Uterus (tissue), 4 donors: ENCODE measurements at places on chromosomes 7 and 10. TPM values are rescaled to one million over a fixed set of nuclear protein-coding genes. Genes with fewer than 3 reads are reported as not detected.

DNA sequence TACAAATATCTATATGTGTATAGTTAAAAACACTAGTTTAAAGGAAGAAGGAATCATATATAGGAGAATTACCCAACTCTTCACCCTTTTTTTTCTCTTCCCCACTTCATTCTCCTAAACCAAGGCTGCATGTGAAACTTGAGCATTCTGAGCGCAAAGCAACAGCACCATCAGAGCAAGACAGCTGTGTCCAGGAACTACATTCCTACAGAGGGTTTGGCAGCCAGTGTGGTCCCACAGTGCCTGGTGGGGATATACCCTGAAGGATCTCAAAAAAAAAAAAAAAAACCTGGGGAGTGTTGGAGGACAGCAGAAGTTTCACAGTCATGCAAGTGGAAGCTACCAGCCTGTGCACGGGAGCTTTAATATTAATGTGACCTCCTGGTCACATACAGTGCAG lies 310.4 kb downstream of the CTNNA3 start:
- no peaks in the 10 kb centered on the region for H3K36me3 ChIP-seq
- H3K27ac ChIP-seq = no peak overlapping the region
- no peak for DNase-seq

SPDYE5 gene
- total RNA-seq = not detected

FBXL13 gene
- 1.2 TPM for total RNA-seq

- peak overlapping the region; percentile 11 for H3K27ac ChIP-seq
- no peak overlapping the region for H3K4me3 ChIP-seq
- H3K27me3 ChIP-seq = no peaks in the 10 kb centered on the region
These were observed 69.7 kb downstream of the VWA2 start for GRCh38 chr10:114308531-114309363.

C1GALT1 gene
- 41.6 TPM for total RNA-seq

- H3K27ac ChIP-seq = no peak overlapping the region
- H3K27me3 ChIP-seq = no peaks in the 10 kb centered on the region
- H3K4me3 ChIP-seq = no peak overlapping the region
- H3K36me3 ChIP-seq = no peaks in the 10 kb centered on the region
These were observed 123.6 kb downstream of the RNF32 start for GRCh38 chr7:156764016-156764669.

DNA sequence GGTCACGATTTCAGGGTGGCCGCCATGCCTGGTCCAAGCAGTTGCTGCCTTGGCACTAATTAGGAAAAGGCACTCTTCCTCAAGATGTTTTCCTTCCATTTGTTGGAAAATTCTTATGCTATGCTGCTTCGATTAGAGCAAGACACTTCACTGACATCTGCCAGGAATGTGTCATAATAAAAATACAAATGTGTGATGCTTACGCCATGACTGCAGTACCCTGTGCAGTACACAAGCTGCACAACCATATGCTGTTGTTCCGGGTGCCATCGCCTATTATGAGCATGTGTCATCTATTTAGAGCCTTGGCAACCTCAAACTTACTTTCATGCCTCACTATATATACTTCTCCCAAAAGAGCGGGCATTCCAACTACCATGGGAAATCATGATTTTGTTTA lies 14.9 kb upstream of the MPP7 start:
- no peak for DNase-seq
- no peak overlapping the region for H3K4me3 ChIP-seq
- H3K27me3 ChIP-seq = no peaks in the 10 kb centered on the region
- no peak overlapping the region for H3K27ac ChIP-seq
- no peaks in the 10 kb centered on the region for H3K36me3 ChIP-seq

GRCh38 chr7:1532456-1533254 lies 2.2 kb downstream of the MAFK start:
- H3K4me1 ChIP-seq = peaks cover 13% of the 10 kb centered on the region
- H3K4me3 ChIP-seq = peak overlapping the region; percentile 66
- H3K36me3 ChIP-seq = no peaks in the 10 kb centered on the region

GRCh38 chr7:134307320-134307719 lies 9.4 kb downstream of the SLC35B4 start:
- H3K4me3 ChIP-seq = no peak overlapping the region
- no peak overlapping the region for H3K27ac ChIP-seq
- DNase-seq = no peak
- no peaks in the 10 kb centered on the region for H3K4me1 ChIP-seq
- no peaks in the 10 kb centered on the region for H3K36me3 ChIP-seq
- no peaks in the 10 kb centered on the region for H3K27me3 ChIP-seq

- no peak for DNase-seq
- H3K4me3 ChIP-seq = no peak overlapping the region
- H3K4me1 ChIP-seq = no peaks in the 10 kb centered on the region
- no peaks in the 10 kb centered on the region for H3K27me3 ChIP-seq
- H3K27ac ChIP-seq = no peak overlapping the region
- H3K36me3 ChIP-seq = no peaks in the 10 kb centered on the region
These were observed 41.3 kb upstream of the INHBA start for GRCh38 chr7:41744161-41744560.

FAM204A gene
- 84.1 TPM for total RNA-seq

GRCh38 chr10:78929541-78929940 lies 139.2 kb upstream of the ZMIZ1 start:
- no peak for DNase-seq
- H3K27me3 ChIP-seq = no peaks in the 10 kb centered on the region
- H3K27ac ChIP-seq = no peak overlapping the region
- H3K4me1 ChIP-seq = no peaks in the 10 kb centered on the region

DNA sequence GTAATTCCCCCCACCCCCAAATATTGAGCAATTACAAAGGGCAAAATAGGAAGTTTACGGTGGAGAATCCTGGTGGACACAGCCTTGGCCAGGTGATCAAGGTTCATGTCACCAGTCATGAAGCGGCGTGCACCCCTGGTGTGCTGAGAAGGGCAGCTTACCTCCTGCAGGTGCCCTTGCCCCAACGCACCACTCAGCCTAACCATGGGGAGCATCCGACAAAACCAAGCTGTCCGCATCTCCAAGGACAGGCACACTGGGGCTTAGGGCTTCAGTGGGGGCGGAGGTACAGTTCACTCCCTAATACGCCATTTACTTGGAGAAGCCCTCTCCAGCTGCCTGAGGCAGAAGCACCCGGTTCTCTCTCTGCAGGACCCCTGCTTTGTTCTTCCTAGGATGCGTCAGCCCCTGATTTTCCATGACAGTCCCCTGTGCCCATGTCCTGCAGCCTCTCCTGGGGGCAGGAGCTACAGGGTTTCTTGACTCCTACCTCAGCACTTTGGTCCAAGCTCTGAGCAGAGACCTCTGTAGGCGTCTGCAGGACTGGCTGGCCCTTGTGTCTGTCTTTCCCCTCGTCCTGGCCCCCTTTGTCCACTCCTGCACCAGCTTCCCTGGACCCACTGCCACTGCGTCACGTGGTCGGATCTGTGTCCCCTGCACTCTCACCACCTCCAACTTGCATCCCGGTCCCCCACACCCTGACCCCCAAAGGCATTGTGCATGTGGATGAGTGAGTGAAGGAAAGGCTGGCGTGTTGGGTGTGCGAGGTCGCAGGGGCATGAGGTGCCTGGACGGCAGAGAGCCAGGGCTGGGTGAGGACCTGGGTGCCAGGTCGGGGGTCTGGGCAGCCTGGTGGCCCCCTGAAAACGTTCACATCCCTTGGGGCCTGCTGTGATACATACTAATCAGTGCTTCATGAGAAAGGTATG lies 113.7 kb downstream of the LHPP start:
- no peak overlapping the region for H3K4me3 ChIP-seq
- no peaks in the 10 kb centered on the region for H3K27me3 ChIP-seq
- no peak overlapping the region for H3K27ac ChIP-seq
- DNase-seq = no peak
- H3K36me3 ChIP-seq = no peaks in the 10 kb centered on the region
- no peaks in the 10 kb centered on the region for H3K4me1 ChIP-seq

GRCh38 chr7:11831736-11832495 lies at the start of gene THSD7A:
Gene THSD7A (minus strand): TSS chr7:11832198. CDS start chr7:11831946, 252 bp downstream.
- no peaks in the 10 kb centered on the region for H3K36me3 ChIP-seq
- peak; percentile 20 for DNase-seq
- H3K4me3 ChIP-seq = peak within 1 kb of the TSS; percentile 54
- no peaks in the 10 kb centered on the region for H3K4me1 ChIP-seq
- H3K27me3 ChIP-seq = no peaks in the 10 kb centered on the region

- H3K4me1 ChIP-seq = no peaks in the 10 kb centered on the region
- H3K27me3 ChIP-seq = no peaks in the 10 kb centered on the region
- no peaks in the 10 kb centered on the region for H3K36me3 ChIP-seq
- H3K27ac ChIP-seq = peak overlapping the region; percentile 36
- no peak overlapping the region for H3K4me3 ChIP-seq
- DNase-seq = no peak
These were observed 176.2 kb upstream of the CDCA7L start for GRCh38 chr7:22121702-22122474.

GRCh38 chr10:27225011-27225590 lies 15.5 kb downstream of the ACBD5 start:
- H3K4me1 ChIP-seq = no peaks in the 10 kb centered on the region
- no peak overlapping the region for H3K27ac ChIP-seq
- no peaks in the 10 kb centered on the region for H3K27me3 ChIP-seq

DNA sequence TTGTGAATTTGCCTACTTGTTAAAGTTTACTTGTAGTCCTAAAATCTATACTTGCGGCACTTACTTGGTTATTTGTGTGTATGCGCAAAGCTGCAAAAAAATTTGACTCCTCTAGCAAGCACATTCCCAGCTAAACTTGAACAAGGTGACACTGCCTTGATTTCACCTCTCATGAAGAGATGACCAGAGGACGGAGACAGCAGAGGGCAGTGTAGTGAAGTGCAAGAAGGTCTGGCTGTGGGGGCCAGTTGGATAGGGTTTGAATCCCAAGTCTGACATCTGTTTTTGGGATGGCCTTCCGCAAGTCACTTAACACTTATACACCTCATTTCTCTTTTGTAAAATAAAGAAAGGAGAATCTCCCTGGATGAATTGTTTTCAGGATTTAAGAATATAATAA lies 15.7 kb downstream of the SLK start:
- H3K4me3 ChIP-seq = no peak overlapping the region
- no peak for DNase-seq
- no peaks in the 10 kb centered on the region for H3K4me1 ChIP-seq
- H3K36me3 ChIP-seq = no peaks in the 10 kb centered on the region
